ENCODE measurements at places on chromosomes 6 and 20.

DNA sequence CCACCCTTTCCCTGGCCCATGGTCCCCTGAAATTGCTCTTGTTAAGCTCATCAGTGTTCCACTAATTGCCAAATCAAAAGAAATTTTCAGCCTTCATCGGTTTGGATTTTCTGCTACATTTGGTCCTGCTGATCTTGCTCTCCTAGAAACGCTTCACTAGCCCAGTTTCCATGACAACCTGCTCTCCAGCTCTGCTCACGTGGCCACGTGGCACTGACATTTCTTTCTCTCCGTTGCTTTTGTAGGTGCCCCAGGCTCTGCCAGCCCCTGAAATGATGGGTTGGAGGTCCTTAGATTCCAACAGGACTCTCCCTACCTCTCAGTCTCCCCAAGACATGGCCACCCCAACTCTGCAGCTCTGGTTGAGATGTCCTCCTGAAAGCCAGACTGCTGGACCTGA is 45.8 kb upstream of the NNAT start:
- no peak for DNase-seq

DNA sequence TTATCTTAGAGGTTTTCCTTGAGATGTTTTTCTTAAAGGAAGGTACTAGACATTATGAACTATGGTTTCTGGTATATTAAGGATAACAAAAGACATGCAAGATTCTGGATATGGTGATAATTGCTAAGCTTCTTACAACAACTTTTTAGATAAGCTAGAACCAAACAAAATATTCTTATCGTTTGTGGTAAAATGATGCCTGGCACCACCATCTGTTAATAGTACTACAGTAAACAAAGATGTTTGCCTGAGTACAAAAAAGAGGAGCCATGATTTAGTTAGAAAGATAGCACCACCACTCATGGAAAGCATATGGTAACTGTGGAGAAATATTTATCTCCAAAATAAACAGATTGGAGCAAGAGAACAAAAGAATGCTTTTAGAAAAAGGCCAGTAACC is 747.3 kb downstream of the COL12A1 start:
- DNase-seq, result no peak

GRCh38 chr6:17032988-17033634 is 68.7 kb upstream of the STMND1 start:
- DNase-seq, result no peak

DNA sequence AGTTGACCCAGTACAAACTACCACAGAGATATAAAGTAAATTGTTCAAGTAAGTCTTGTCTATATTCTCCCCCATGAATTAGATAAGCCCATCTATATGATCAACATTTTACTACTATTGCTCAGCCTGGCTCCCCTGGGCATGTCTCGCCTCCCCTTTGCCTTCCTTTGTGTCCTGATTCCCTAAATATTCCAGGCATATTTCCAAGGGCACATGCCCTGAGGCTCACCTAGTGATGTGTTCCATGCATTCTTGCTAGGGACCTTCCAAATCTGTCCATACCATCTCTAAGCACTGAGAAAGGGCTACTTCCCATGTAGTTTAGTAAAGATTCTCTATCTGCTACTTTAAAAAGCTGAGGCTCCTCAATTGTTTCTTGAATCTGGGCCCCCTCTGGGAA is 309.5 kb upstream of the PRND start:
- DNase-seq, result no peak

DNA sequence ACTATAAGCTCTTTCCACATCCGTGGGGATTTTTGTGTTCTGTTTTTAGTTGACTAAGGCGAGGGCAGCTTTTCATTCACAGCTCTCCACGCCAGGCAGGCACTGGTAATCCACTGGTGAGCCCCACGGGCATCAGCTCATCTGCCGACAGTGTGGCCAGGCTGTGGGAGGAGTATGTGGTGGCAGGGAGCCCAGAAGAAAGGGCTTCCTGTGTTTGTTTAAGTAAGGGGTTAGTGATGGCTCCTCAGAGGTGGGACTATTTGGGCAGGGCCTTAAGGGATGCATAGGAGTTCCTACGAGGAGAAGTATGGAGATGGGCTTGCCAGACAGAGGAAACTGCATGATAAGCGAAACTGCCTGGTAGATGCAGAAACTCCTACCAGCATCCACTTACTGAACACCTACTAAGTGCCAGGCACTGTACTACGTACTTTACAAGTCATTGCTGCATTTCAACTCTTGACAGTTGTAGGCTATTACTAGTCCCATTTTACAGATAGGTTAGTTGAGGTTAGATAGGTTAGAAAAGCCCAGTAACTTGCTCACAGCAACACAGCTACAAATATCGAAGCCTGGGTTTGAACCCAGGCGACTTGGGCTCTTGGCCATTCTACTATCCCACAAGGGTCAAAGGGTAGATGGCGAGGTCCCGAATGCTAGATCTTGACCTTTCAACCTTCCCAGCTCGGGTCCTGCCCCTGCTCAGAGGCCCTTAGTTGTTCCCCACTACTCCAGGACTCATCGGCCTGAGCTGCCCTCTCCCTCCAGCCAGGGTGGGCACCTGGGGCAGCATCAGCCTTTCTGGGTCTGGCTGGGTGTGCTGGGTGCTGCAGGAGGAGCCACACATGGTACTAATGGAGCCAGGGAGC is 55.1 kb downstream of the CEBPB start:
- DNase-seq, result no peak

DNA sequence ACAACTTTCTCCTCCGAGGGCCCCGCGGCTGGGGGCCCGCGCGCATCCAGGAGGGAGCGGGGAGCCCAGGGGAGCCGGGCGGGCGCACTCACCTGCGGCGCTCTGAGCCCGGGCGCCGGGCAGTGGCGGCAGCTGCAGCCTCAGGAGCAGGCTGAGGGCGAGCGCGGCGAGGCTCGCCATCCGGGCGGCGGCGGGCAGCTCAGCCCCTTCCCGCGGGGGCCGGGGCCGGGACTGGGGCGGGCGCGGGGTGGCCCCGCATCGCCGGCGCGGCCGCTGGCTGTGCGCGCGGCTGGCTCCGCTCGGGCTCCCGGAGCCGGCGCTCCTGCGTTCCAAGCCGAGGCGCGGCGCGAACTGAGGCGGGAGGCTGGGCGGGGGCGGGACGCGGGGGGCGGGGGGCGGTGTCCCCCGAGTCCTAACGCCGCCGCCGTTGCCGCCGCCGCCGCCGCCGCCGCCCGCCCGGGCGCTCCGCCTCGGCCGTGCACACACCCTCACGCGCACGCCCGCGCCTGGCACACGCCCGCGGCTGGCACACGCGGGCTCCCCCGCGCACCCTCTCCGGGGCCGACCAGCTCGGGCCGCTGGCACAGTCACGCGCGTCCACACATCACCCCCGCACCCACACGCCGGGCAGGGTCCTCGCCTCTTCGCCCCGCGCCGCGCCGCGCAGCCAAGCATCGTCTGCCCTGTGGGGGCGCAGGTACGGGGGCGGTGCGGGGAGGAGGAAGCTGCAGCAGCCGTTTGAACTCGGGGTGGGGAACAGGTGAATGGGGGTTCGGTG is at the start of gene PTPRT:
PTPRT (minus strand) TSS at position 353 of the 778 bp plus-strand sequence; CDS start at position 180, 173 bp downstream.
- DNase-seq, result no peak
